ENCODE measurements at places on chromosomes 13 and 19.

- no peak for DNase-seq
These were observed 32.8 kb upstream of the NANOS3 start for GRCh38 chr19:13844130-13844631.

DNA sequence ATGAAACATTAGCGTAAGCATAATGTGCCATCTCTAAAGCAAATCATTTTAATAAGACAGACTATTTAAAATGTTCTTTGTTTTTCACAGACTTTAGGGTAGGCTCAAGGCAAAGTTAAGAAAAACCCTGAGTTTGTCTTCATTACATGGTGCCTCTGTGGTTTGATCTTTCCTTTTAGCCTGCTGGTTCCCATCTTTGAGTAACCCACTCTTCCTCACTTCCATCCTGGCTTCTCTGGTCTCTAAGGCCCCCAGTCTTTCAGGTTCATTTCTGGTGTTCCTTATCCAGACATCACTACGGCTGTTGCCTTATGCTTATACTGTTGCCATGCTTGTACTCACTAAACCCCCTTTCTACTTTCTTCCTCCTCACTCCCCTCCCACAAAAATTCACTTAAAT is 38.4 kb downstream of the DACH1 start:
- no peak for DNase-seq

GRCh38 chr13:50130123-50130946 is 115.1 kb downstream of the KCNRG start:
- no peak for DNase-seq

GRCh38 chr19:34732612-34733211 is 1.3 kb upstream of the ZNF181 start:
- DNase-seq, result no peak

- no peak for DNase-seq
These were observed 57.4 kb downstream of the ZNF728 start for GRCh38 chr19:22945560-22945959.
